ENCODE measurements at places on chromosomes 5 and 9.

- no peak overlapping the region for H3K4me3 ChIP-seq
- H3K27me3 ChIP-seq: no peaks in the 10 kb centered on the region
- H3K4me1 ChIP-seq: no peaks in the 10 kb centered on the region
- no peaks in the 10 kb centered on the region for H3K36me3 ChIP-seq
- DNase-seq: no peak
These were observed 490.2 kb upstream of the RORB start for GRCh38 chr9:74006935-74007334.

DNA sequence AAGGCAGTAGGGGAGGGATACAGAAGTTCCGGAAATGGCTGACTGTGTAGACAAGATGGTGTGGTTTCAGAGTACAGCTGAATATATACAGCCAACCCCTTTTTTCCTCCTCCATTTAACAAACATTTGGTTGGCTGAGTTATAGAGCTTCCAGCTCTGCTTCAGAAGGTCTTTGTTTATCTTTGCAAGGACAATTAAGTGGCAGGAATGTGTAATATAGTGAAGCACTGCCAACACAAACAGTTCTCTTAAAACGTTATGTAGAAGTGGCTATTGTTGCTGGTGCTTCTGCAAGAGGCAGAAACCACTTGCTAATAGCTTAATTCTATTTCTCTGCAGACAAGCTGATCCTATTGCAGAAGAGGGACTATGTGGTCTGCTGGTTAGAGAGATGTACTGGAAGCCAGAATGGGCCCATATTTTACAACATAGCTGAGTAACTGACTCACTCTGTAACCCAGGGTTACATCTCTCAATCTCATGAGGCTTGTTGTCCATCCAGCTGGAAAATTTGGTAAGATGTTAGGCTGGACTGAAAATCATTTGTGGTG, 62.7 kb upstream of the OSMR start:
- H3K36me3 ChIP-seq: no peaks in the 10 kb centered on the region
- H3K27me3 ChIP-seq: no peaks in the 10 kb centered on the region
- no peak overlapping the region for H3K4me3 ChIP-seq
- peak overlapping the region; percentile 12 for H3K27ac ChIP-seq
- no peaks in the 10 kb centered on the region for H3K4me1 ChIP-seq
- peak; percentile 70 for DNase-seq

DNA sequence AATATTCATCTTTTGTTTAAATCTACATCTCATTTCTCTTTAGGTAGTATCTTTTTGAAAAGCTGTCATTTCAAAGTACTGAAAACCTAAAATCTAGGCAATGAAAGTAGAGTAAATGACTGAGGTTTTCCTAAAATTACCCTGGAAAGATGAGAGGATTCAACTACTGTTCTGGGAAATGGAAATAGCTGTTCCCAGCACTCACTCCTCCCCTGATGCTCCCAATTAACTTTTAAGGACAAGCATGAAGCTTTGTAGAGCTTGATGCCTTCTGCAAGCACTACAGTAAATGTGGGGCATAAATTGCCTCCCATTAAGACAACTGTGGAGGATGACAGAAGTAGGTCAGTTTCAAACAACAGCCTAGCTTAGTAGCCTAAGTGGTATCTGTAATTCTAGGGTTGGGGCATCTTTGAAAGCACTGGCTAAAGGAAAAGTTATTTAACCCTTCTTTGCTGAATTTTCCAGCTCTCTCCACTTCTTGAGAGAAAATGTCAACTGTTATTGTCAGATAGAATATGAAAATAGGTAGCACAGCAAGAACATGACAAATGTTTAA, 100.2 kb upstream of the GNA14 start:
- no peaks in the 10 kb centered on the region for H3K36me3 ChIP-seq
- H3K4me1 ChIP-seq: no peaks in the 10 kb centered on the region
- no peak overlapping the region for H3K4me3 ChIP-seq
- H3K27me3 ChIP-seq: no peaks in the 10 kb centered on the region
- no peak overlapping the region for H3K27ac ChIP-seq
- DNase-seq: no peak

GRCh38 chr9:5718296-5719032, 89.6 kb downstream of the RIC1 start:
- H3K27ac ChIP-seq: no peak overlapping the region
- DNase-seq: peak; percentile 14

Measured in spinal cord (tissue), 10 donors.